Upper lobe of right lung (tissue), 1 donor: ENCODE measurements at places on chromosomes 11 and 22.

- DNase-seq, result no peak
These were observed 303.7 kb upstream of the PLET1 start for GRCh38 chr11:112564228-112564955.

- no peak for DNase-seq
These were observed 18.3 kb downstream of the RPL3 start for GRCh38 chr22:39301108-39301507.

GRCh38 chr11:86128914-86129313 lies 60.0 kb upstream of the PICALM start:
- no peak for DNase-seq

DNA sequence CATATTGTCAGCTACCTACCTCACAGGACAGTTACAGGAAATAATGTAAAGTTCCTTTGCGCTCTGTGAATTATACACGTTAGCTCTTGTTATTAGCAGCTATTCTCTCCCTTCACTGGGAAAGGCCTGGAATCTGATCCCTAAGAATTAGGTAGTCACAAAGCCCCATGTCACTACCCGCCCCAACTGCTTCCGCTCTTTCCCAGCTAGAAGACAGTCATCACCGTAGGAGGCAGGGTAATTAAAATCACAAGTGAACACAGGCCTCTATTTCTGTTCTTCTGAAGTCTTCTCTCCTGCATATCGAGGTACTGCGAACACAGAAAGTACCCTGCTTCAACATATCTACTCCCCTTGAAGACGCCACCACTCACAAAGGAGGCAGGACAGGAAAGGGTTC lies 12.6 kb upstream of the AHNAK start:
- no peak for DNase-seq

DNA sequence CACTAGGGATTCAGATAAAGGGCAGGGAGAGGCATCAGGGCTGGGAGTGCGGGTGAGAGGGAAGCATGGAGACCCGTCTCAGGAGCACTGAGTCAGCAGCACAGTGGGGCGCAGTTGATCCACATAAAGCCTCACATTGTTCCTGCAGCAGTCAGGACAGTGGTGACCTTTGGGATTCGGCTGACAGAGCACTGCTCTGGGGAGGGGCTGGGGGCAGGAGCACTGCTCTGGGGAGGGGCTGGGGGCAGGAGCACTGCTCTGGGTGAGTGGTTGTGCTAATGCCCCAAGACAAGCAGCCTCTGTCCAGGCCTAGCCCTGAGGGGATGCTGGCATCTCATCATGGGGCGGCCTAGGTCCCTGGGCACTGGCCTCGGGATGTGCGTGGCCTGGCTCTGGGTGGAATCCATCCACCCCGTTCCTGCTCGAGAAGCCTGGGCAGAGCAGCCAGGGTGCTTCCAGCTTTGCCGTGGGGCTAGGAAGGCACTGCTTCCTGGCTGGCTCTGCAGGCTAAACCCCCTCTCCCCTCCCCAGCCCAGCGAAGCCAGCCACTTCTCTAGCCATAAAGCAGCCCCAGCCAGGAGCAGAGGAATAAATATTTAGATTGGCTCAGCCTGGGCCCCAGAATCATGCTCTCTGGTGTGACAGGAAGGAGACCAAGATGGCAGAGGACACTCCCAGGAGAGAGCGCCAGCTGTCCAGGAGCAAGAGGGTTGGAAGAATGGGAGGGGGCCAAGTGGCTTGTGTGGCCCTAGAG lies 7.3 kb downstream of the OAF start:
- no peak for DNase-seq

DNA sequence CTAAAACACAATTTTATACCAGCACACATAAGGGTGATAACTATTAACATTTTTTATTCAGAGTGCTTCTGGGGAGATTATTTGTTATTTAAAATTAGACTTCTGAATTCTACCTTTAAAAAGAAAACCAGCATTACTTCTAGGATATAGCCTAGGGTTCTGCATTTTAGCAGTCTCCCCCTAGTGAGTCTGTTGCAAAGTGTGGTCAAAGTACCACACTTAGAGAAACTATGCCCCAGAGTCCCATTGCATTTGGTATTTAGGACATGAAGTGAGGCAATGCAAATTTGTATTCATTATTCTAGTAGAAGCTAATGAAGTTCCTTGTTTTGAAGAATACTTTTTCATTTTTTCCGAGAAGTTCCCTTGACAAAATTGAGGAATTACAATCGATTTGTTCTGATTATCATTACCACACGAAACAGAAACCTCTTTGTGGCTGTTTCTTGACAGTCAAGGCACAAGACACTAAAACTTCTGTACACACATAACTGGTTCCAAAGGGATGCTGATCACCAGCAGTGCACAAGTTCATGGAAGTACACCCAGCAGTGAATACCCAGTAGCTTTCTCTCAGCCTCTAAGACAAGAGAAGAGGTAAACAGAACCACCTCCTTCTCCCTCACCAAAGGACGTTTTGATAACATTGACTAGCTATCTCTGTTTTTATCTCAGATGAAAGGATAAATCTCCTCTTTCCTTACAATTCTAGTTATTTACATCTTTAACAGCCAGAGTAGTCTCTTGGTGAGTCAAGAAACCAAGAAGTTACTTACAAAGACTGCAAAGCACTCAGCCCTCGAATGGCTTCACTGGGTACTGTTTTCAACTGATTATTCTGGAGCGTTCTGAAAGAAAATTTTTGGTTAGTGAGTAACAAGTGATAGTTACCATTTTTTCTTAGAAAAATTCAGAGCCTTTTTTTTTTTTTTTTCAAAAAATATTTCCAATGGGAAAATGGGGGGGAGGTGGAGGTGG lies 27.6 kb upstream of the CCDC34 start:
- no peak for DNase-seq

DNA sequence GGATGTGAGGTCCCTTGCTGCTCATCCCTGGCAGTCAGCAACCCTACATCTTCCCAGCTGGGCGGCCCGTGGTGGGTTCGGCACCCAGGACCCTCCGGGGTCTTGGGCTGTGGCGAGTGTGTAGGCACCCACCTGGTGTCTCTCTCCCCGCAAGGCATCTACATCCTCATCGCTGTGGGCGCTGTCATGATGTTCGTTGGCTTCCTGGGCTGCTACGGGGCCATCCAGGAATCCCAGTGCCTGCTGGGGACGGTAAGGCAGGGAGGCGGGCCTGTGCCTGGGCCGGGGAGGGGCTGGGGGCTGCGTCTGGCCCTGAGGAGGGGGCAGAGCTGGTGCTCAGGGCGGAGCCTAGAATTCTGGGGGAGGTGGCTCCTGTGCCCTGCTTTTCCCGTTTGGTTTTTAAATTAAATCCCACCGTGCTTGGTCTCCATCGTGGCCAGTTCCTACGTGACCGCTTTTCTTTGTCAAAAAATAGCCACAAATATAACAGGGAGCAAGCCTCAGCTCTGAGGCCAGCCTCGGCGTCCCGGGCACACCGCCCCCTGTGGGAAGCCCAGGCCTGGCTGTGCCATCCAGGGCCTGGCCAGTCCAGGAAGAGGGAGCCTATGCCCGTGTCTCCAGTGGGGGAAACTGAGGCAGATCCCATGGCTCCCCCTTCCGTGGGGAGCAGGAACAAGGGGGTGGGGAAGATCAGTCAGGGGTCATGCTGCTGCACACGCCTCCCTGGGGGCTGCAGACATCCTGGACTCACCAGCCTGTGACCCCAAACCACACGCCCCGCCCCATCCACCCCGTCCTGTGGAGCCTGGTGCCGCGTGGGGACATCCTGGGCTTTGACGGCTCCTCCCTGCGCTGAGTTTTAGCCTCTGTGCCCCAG lies 6.4 kb upstream of the TSSC4 start:
- DNase-seq, result no peak

- no peak for DNase-seq
These were observed 19.8 kb downstream of the MTMR2 start for GRCh38 chr11:95904009-95904650.

GRCh38 chr22:35349704-35350538 lies 31.0 kb upstream of the HMOX1 start:
- peak; percentile 69 for DNase-seq

DNA sequence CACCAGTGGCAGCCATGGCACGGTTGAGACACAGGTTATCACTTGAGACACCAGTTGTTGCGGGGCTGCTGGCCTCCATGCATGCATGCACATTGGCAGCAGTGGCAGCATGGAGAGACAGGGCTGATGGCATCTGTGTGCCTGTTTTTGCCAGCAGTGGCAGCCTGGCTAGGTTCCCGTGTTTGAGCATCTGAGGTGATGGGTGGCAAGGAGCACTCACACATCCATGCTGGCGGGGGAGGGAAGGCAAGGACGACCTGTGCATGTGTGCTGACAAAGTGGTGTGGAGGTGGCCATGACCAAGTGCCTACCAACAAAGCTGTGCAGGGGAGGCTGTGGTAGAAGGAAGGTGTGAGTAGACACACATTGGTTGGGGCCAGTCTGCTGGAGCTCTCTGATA lies 133.5 kb downstream of the CNTN5 start:
- DNase-seq, result no peak

DNA sequence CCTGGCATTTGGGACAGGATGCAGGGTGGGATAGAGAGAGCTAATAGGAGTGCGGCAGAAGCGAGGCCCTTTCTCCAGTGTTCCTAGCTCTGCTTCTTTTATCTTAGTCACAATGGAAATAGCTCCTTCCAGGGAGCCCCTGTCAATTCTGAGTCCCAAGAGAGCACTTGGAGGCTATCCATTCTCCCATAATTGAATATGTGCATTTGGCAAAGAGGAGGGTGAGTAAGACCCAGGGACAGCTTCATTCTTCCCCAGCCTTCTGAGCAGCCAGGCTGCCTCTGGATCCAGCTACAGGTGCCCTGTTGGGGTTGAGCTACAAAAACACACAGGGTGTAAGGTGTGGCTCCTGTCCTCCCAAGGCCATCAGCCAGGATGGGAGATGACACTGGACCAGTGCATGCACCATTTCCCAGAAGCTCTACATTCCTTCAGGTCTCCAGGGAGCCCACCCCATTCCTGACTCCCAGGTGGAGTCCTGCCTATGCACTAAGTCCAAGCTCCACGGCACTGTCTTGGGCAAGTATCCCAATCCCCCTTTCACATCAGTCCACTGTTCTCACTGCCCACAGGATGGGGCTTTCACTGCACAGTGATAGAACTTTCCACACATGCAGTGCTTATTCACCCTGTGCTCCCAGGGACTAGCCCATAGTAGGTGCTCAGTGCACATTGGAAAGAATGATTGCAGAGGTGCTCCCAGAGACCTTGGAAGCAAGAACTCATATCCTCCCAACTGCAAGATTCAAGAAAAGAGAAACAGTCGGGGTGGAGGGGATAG lies 6.2 kb downstream of the MS4A10 start:
- no peak for DNase-seq

DNA sequence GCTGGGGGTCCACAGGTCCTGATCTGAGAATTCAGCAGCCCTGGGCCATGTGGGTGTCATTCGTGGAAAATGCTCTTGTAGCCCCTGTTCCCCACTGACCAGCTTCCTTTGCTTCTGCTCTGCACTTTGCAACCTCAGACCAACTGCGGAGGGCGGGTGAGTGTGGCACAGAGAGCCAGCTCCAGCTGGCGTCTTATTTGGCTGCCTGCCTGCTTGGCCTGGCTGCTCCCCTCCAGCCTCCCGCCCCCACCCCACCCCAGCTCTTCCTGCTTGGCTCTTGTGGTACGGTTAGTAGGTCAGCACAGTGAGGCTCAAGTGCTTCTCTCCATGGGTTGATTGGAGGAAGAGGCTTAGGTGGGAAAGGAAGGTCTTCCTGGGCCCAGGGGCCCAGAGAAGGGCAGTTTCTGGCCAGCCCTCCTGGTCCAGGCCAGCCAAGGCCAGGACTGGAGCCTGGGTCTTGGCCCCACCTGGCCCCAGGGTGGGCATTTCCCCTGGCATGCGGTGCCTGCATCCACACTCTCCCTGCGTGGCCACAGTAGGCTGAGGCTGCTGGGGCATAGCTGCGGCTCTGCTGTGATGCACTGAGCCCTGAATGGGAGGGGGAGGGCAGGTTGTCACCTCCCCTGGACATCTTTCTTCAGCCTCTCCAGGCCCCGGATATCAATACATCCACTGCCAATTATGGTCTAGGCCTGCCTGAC lies 26.5 kb downstream of the MYO7A start:
- DNase-seq, result no peak

DNA sequence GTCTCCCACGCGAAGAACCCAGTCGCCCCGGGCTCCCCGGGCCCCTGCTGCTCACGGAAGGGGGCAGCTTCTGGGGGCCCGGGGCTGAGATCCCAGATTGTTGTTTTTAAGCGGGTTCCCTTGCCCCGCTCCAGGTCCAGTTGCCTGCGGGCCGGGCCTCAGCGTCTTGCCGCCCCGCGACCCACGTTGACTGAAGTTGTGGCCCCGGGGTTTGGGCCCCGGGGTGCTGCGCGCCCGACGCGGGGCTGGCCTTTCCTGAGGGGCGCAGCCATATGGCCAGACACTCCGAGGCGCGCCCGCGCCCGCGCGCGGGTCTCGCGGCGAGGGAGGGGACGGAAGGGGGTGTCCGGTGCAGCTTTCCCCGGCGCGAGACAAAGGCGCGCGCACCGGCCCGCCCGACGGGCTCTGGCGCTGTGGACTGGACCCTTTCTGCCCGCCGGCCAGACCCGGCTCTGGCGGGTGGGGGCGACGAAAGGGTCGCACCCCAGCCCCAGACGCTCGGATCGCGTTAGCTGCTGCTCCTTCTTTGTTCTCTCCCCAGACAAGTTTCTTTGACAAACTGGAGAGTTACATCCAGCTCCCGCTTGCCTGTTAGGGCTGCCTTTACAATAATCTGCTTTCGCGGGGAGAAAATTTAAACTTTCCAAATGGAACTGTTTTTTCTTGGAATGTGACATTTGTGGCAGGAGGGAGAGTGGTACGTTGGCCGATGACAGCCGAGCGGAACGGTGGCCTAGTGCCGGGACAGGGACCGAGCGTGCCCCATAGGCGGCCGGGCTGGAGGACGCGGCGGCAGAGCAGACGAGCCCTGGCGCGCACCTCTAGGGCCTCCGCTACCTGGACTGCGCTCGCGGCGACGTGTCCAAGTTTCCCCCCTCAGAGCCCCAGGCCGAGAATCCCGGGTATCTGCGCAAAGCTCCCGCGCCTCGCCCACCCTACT lies 716 bp downstream of the AMOTL1 start:
- peak; percentile 83 for DNase-seq

GRCh38 chr11:33980897-33981296 lies 70.6 kb upstream of the CAPRIN1 start:
- no peak for DNase-seq

DNA sequence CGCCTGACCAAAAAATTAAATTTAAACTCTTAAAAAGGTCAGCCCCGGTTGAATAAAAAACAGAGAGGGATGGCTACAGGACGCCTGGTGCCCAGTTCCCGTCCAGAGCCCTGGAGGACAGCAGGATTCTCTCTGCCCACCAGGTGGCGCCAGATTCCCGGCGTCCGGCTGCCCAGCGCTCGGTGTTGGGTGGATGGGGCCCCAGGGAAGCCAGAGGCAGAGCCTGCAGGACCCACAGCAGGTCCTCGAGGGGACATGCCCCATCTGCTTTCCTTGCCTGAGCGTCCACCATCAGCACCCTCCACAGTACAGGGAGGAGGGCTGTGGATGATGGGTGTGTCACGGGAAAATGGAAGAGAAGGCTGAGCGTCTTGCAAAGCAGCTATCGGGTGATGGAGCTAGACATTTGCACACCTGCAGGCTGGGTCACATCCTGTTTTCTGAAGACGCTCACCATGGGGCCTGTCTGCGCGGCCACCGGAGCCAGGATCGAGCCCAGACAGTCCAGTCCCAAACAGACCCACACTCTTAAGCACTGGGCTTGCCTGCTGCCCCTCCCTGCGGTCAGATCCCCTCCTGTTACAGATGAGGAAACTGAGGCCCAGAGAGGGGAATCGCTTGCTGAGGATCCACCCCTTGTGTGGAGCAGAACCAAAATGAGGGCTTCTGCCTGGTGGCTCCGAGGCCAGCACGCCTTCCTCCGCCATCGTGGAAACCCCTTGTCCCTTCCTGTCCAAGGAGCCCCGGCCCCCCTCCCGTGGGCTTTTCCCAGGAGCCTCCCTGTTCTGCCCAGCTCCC lies 18.5 kb upstream of the CBX7 start:
- DNase-seq, result peak; percentile 92
